NCI-H1694 (cell line): ENCODE measurements at places on chromosomes 2 and 18.

DNA sequence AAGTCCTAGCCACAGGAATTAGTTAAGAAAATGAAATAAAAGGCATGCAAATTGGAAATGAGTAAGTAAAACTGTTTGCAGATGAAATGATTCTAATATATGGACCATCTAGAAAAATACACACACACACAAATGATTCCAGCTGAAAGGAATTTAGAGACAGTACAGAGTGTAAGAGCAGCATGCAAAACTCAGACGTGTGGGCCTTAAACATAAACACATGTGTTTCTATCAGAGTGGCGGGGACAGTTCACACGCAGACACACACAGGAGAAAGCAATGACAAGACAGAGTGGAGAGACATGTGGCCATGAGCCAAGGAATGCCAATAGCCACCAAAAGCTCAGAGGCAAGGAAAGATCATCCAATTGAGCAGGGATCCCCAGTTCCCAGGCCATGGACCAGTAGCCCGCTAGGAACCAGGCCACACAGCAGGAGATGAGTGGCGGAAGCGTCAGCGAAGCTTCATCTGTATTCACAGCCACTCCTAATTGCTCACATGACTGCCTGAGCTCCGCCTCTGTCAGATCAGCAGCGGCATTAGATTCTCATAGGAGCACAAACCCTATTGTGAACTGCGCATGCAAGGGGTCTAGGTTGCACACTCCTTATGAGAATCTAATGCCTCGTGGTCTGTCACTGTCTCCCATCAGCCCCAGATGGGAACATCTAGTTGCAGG is 155.4 kb downstream of the ARL4C start:
- no peak for DNase-seq

DNA sequence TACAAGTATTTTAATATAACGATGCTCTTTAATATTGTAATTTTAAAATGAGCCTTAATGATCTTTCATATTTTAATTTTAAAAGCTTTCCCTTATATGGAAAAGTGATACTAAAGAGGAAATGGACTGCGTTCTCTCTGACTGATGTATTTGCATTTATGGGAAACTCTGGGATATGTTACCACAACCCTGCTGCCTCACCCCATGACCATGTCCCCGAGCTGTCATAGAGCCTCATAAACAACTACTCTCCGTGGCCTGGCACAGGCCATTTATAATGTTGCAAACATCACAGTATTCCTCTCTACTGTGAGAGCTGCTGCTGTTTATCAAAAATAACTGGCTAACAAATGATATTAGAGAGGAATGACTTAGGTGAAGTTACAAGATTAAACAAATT is 75.8 kb upstream of the SEC11C start:
- DNase-seq = no peak

DNA sequence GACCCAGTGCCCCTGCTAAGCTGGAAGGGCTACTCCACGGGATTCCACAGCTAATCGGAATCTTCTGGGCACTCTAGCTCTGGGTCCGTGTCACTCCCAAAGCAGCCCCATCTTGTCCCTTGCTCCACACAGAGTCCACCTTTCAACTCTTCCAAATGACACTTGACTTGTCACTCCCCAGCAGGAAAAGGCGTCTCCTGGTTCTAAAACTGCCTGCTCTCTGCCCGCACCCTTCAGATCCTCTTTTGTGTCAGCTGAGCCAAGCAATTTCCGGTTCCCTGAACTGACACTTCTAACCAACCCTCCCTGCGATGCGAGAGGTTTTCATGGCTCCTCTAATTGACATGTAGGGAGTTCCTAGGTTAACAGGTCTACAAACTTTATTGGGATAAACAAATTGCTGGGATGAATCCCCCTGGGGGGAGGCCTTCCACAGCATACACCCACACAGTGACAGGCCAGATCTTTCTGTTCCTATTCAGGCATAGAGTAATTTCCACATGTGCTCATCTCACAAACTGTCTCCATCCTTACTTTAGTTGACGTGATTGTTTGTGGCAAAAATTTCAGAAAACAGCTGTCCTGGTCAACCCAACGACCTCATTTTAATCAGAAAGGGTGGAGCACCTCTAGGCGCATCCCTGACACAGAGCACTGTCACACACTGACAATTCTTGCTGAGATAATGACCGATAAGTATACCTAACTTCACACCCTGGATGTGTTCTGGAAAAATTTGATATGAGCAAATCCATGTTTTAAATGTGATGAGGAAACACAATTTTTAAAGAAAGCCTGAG is 104.9 kb downstream of the RBMS1 start:
- no peak for DNase-seq

- no peak for DNase-seq
These were observed 1.8 kb downstream of the GYPC start for GRCh38 chr2:126657636-126658318.

- no peak for DNase-seq
These were observed 151.8 kb upstream of the PTPRM start for GRCh38 chr18:7415081-7415894.

GRCh38 chr18:13525381-13526029 is 200.9 kb downstream of the FAM210A start:
- DNase-seq = no peak

- peak; percentile 62 for DNase-seq
These were observed 20.3 kb downstream of the TRAPPC12 start for GRCh38 chr2:3399829-3400228.

- no peak for DNase-seq
These were observed 5.3 kb downstream of the CERS6 start for GRCh38 chr2:168461178-168461941.

DNA sequence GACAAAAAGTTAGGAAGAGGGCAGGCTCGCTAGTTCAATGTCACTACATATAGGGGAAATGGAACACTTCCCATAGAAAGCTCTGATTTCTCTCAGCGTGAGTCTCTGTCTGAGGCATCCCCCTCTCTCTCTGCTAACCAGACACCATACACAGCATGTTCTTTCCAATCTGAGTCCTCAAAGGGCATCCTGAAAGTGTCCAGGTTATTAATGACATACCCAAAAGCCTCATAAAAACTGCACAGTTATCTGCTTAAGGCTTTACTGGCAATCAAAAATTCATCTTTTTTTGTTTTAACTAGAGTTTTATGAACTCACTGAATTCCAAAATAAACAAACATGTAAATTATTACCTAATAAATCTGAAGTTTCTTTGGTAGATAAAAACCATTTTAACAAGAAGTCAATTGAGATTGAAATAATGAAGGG is 137.4 kb downstream of the AFF3 start:
- DNase-seq = no peak

- DNase-seq = no peak
These were observed 17.0 kb downstream of the DCAF17 start for GRCh38 chr2:171451074-171451473.

DNA sequence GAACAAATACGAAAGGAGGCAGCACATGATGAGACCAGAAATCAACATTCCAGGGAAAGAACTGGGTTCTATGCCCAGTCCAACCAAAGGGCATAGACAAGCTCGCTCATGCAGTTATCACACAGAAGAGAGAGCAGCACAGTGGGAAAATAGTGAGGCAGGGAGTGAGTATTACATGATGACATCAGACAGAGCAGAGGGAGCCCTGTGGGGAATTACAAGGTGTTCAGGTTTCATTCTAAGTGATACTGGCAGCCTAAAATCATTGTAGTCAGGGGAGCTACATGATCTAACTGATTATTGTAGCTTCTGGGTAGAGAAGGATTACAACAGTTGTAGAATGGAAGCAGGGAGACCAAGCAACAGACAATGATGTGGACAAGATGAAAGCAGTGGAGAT is 658.5 kb downstream of the ARHGAP15 start:
- no peak for DNase-seq

- no peak for DNase-seq
These were observed 68.5 kb downstream of the KLF7 start for GRCh38 chr2:207097278-207097677.

DNA sequence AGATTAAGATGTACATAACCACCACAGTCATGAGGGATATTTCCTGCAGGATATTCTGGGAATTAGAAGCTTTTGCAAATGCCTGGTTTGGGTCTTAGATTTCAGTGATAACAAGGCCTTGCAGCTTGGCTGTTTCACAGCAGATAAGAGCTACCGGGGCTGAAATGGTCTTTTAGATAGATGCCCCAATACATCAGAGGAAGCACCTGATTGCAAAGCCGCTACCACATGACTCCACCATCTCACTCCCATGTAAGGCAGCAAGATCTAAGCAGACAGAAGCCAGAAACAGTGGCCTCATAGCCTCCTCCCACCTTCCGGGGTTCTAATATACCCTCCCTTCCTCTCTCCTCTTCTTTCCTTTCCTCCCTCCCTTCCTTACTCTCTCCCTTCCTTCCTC is 31.1 kb upstream of the EPG5 start:
- DNase-seq = no peak

DNA sequence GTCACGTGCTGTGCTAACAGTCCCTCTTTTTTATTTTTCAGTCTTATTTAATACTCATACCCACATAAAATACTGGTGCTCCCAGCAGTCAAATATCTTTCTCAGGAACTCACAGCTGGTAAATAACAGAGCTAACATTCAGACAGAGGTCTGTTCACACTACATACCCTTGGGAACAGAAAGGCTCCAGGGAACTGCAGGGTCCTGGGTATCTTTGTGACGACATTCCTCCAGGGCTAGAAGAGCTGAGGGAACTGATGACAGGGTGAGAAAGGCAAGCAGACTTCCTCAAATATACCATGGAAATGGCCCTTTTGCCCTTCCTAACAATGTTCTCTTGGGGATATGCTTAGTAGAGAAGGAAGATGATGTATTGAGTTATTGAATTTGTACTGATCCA is 19.3 kb downstream of the PDE6D start:
- no peak for DNase-seq

- no peak for DNase-seq
These were observed 78.4 kb downstream of the CDC42EP3 start for GRCh38 chr2:37593024-37593423.

- DNase-seq = no peak
These were observed 37.6 kb downstream of the NXPH2 start for GRCh38 chr2:138742441-138743057.

- no peak for DNase-seq
These were observed 1.7 kb downstream of the RBMS1 start for GRCh38 chr2:160491911-160492371.

GRCh38 chr2:102603904-102604303 is 15.4 kb upstream of the SLC9A2 start:
- no peak for DNase-seq

DNA sequence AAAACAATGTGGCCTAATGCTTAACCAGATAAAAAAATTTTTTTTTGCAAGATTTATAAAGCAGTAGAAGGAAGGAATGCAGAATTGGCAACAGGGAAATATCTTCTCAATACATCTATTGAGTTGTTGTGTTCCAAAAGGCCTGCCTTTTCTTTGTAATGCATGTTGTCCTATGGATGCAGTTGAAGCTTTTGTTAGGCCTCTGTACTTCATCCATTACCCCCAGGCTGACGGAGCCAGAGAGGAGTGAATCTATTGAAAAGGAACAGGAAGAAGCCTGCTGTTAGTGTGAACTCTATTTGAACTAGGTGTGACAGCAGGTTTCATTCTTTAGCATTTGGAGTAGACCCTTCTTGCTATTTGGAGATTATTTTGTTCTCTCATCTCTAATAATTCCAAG is 56.5 kb downstream of the MTX2 start:
- no peak for DNase-seq

DNA sequence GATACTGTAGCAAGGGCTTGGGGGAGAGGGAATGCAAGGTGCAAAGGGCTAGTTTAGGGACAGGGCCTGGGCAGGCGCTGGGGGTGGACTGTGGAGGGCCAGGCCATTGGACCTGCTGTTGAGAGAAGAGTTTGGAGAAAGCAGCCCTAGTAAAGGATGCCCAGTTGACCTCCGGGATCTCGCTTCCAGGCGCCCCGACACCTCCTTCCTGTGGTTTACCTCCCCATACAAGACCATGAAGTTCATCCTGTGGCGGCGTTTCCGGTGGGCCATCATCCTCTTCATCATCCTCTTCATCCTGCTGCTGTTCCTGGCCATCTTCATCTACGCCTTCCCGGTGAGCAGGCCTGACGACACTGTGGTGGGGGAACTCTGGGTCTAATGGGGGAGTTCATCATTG is 229.0 kb downstream of the DYSF start:
- DNase-seq = no peak
